ENCODE measurements at places on chromosomes 5 and 9.

- DNase-seq, result no peak
These were observed 891 bp downstream of the PCDHGB2 start for GRCh38 chr5:141360685-141361084.

- peak; percentile 80 for DNase-seq
These were observed 1.3 kb downstream of the SLC9A3 start for GRCh38 chr5:522899-523440.

GRCh38 chr9:87227456-87227855, 270.2 kb upstream of the DAPK1 start:
- DNase-seq, result no peak

GRCh38 chr5:89230178-89230577, 347.2 kb upstream of the MEF2C start:
- DNase-seq, result no peak
